ENCODE measurements at places on chromosomes 2 and 18.

DNA sequence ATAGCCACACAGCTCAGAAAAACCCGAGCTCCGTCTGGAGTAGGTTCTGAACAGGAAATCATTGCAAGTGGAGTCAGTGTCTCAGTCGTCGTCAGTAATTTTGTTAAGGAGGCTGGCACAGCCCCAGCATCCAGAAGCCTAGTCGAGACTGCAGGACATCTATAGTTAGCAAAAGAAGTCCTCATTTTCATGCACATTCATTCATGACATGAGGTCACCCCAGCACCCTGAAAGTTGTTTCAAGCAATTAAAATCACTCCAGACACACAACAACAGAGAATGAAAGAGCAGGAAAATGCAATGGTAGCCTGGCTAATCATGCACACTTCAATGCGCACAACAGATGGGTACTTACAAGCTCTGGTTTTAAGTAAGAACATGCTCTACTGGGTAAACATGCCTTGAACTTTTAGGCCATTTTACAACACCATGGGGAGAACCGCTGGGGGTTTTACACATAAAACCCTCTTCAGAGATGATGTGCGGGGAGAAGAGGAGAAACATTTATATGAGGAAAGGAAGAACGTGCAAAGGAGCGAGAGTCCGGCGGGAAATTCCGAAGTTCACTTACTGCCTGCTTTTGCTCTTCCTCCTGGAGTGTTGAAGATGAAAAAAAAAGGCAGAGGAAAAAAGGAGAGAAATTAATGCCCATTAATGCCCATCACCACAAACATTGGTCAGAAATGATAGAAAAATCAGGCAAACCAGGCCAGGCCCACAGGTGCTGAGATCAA is 77.4 kb upstream of the DNMT3A start:
- DNase-seq = no peak

DNA sequence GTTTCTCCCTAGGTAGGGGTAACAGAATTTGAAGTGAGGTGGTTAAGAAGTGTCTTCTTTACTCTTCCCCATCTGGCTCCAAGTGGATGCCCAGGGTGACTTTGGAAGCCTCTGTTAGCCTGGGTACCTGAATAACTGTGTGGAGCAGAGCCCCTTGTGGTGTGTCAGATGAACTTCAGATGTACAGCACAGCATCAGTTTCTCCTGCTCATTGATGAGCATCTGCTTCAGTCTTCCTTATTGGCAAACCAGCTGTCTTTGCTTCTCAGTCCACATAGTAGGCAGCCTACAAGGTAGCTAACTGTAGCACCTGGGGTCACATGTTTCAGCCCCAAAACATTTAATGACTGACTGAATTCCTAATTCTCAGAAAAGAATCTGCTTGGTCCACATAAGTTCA is 56.2 kb upstream of the ATP8B1 start:
- DNase-seq = no peak

DNA sequence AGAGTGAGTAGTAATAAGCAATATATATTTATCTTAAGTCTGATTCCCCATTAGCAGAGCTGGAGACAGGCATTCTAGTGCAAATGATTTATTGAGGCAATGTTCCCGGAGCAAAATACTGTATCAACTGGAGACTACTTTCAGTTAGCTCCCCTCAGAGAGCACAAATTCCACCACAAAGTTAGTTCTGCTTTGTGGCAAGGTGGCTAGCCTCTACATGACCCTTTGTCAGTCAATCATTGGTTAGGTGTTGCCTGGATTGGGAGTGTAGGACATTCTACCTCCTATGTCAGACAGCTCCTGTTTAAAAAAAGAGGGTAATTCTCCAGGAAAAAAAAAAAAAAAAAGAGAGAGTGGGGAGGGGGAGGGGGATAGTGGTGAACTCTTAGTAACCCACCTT is 402.2 kb downstream of the NR4A2 start:
- DNase-seq = no peak

DNA sequence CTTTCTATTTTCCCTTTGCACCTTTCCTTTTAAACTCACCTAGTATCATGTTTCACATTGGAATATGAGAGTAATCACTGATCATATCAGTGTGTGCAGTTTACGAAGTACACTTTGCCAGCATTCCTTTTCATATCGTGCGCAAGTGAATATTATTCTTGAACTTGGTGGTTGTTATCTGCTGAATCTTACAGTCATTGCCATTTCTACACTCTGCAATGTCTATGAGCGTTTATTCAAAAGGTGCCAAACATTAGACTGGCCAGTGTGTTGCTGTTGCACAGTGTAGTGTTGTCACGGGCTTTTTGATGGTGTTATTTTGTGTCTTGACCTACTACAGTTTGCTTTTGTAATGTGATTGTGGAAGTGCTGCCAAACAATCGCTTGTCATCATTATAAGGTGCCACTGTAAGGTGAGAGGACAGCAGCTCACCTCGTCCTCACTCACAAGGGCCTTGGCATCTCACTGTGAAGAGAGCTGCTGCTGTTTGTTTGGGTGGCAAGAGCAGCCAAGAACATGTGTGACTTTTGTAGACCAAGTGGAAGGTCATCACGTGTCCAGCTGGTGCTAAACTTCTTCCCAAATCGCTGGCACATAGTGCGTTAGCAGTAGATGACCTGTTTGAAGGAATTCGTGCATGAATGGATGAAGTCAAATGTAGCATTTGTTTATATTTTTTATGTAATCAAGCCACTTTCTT is 113.3 kb downstream of the MYO1B start:
- DNase-seq = no peak

GRCh38 chr18:13386891-13387801 is 168.6 kb downstream of the LDLRAD4 start:
- DNase-seq = no peak

DNA sequence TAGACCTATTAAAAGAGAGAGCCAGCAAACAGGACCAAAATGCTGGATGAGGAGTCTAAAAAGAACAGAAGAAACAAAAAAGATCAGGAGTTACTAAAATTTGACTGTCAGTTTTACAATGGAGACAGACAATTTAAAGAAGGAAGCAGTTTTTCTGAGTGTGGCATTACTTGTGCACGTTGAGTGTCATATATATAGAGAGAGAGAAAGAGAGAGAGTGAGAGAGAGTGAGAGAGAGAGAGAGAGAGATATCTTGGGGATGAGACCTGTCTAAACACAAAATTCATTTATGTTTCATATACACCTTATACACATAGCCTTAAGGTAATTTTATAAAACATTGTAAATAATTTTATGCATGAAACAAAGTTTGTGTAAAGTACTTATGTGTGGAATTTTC is 2.1 kb upstream of the GALNT3 start:
- DNase-seq = no peak

- no peak for DNase-seq
These were observed 192.6 kb downstream of the SH3RF3 start for GRCh38 chr2:109321570-109321969.

DNA sequence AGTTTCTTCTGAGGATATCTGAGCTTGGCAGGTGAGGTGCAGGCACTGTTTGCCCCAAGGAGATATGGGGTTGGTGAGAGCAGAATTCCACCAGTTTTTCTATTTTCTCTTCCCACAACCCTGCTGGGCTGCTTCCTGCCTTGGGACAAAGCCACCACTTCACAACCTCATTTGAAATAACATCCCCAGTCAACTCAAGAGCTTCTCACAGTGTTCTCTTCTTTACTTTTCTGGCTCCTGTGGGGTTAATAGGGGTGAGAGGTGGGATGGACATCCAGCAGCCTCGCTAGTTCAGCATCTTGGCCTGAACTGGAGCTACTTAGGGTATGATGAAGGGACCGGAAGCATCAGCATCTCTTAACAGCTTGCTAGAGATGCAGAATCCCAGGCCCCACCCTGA is 106.3 kb downstream of the SLC4A3 start:
- DNase-seq = no peak

DNA sequence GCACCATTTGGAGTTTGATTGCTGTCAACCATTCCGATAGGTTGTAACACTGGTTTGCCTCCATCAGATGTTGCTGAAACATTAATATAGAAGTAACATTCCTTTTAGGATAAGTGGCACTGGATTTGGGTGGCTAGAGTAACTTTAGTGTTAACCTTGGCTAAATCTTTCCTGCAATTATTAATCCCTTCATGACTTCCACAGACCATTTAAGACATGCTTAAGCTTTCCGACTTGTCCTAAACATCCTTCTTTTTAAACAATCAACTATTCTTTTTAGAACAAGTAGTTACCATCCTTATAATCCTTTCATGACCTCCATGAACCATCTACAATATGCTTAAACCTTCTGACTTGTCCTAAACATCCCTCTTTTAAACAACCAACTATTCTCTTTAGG is 465.5 kb downstream of the DCDC2C start:
- DNase-seq = no peak

- no peak for DNase-seq
These were observed 151.0 kb upstream of the PID1 start for GRCh38 chr2:229422063-229422462.

GRCh38 chr2:64440843-64441242 is 13.1 kb upstream of the LGALSL start:
- DNase-seq = no peak

- no peak for DNase-seq
These were observed 86.7 kb downstream of the FTCDNL1 start for GRCh38 chr2:199764273-199764800.

DNA sequence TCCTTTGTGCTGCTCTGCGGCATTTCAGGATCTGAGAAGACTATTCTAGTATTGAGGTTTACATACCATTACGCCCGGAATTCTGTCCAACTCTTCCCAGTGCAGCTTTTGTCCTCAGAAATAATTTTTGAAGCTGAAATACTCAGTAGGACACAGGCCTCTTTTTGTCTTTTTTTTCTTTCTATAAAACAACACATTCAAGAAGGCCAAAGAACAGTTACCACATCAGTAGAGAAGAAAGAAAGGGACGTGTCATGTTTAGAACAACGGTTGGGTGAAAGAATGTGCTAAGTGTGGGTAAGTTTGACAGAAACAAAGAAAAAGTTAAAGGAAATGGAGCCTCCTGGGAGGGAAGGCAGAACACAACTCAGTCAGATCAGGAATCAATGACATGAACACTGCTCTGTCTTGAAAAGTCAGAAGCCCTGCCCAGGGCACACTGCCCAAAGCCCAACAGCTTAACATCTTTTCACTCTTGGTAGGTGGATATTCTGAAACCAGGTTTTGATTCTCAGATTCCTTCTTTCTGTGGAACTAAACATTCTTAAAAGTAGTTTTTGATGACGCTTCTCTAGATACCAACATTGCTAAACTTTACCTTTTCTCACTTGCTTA is 198.6 kb upstream of the CWC22 start:
- DNase-seq = no peak

DNA sequence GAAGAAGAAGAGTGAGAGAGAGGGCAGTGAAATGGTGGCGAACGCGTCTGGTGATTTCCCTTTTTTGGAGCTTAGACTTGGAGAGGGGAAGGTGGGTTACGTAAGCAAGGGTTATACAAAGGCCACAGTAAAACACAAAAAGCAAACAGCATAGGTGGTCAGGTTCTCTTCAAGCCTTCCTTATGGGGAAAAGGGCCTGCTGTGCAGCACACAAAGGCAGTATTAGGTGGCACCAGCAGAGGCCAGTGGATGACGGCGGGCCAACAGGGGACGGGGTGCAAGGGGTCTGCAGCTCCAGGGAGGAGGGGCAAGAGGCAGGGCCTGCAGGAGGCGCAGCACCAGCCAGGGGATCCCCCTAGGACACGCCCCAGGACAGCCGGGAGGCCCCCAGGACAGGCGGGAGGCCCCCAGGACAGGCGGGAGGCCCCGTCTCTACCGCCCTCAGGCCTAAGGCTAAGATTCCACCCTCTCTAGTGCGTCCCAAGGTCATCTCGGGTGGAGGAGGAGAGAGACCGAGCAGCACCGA is 32.6 kb upstream of the NPC1 start:
- no peak for DNase-seq

- DNase-seq = no peak
These were observed 30.1 kb upstream of the GMPPA start for GRCh38 chr2:219468410-219469185.

DNA sequence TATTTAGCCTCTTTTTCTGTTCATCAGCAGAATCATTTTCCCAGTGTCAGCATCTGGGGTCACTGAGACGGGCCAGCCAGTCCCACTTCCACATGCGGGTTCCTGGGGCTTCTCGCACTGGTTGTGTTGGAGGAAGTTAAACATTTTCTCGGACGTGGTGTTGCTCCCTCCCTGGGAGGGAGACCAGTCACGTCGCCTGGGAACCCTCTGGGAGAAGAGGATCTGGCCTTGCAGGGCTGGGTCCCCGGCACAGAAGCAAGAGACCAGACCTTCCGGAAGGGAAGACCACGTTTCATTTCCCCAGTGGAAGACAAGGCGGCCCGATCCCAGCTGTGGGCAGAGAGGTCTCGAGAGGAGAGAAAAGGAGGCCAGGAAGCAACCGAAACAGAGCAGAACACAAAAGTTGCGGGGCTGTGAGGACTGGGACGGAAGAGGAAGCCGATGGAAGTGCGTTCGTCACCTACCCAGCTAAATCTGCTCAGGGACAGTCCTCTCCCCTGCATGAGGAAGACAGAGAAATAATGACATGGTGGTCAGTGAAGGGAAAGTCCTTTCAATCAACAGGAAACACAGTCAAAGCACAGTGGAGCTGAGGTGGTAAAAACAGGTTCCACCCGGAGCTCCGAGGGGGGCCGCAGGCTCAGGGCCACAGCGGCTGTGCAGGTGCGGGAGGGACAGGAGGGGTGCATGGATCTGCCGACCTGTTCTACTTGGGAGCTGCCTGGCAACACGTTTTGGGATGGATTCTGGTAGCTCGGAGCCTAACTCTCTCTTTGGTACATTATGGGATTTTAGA is 144.4 kb downstream of the MBP start:
- DNase-seq = no peak

- no peak for DNase-seq
These were observed 109.7 kb upstream of the BZW1 start for GRCh38 chr2:200702044-200702443.

- peak; percentile 63 for DNase-seq
These were observed 123.9 kb upstream of the CD302 start for GRCh38 chr2:159921752-159922404.

GRCh38 chr2:85606116-85606455 is 3.6 kb upstream of the TMEM150A start:
- DNase-seq = no peak

GRCh38 chr2:9030841-9031240 is 27.4 kb upstream of the MBOAT2 start:
- DNase-seq = peak; percentile 42

DNA sequence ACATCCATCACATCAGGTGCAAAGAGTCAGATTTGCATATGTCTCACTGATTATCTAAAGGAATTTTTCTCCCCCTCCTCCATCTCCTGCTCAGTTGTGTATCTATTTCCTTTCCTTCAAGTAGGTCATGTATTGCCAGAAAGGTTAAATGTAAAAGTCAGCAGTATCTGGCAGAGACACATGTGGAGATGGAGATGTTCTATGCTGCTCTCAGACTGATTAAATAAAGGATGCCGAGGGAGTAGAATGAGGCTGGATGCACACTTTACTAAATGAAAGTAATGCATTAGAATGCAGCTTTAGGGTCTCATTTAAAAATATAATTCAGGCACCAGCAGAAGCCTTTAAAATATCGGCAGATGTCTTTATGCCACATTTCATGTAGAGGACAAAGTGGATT is 555.3 kb downstream of the RNF144A start:
- no peak for DNase-seq

DNA sequence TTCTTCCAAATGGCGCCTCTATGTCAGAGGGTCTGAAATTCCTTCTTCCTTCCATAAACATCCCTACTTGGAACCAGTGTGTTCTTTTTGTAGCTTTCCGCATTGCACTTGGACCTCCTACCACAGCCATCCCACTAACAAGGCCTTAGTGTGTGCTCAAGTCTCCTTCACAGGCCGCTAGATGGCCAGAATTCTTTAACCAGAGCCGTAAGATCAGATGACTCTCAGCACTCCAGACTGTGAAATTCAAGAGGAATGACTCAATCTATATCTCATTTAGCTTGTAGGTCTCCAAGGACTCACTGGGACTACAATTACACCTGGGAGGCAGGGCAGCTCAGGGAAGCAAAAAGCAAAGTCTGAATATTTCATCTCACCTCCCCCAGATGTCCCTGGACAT is 298.9 kb downstream of the EIPR1 start:
- no peak for DNase-seq

Measured in MG63 (cell line).